Stimulated activated CD8-positive, alpha-beta memory T cell treated with anti-CD3 and anti-CD28 coated beads, Interleukin-7, amount 100 ng/mL, for 4 hours (primary cell): ENCODE measurements at places on chromosomes 16 and 17.

DNA sequence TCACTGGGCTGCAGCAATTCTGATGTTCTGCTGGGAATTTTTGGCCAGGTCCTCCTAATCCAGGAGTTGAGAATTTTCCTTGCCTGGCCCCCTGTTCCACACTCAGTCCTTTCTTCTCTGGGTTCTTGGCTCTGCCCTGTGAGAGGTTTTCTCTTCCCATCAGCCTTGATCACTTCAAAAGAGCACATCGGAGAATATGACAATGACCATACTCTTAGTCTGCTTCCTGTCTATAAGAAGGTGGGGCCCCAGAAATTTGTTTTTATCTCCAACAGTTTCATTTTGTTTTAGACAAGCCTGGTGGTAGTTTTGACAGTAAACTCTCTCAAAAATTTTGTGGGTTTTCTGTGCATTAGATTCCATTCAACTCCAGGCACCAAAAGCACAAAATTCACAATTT lies 70.7 kb downstream of the C17orf67 start:
- DNase-seq, result no peak

- DNase-seq, result no peak
These were observed 30.9 kb upstream of the ABCA3 start for GRCh38 chr16:2371421-2371820.

- no peak for DNase-seq
These were observed 251.0 kb downstream of the CDH11 start for GRCh38 chr16:64870859-64871258.

DNA sequence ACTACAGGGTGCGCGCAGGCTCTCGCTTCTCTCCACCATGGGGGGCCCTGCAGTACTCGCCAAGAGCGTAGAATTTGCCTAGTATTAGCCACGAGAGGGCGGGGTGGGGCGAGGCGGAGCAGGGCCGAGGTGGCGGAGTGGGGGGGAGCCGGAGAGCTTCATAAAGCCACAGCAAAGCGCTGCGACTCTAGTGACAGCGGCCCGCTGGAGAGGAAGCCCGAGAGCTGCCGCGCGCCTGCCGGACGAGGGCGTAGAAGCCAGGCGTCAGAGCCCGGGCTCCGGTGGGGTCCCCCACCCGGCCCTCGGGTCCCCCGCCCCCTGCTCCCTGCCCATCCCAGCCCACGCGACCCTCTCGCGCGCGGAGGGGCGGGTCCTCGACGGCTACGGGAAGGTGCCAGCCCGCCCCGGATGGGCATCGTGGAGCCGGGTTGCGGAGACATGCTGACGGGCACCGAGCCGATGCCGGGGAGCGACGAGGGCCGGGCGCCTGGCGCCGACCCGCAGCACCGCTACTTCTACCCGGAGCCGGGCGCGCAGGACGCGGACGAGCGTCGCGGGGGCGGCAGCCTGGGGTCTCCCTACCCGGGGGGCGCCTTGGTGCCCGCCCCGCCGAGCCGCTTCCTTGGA lies at the start of gene TBX21:
Gene TBX21 (plus strand): TSS at position 190 of the 627 bp plus-strand sequence. CDS start 219 bp downstream, at position 409.
- DNase-seq, result peak; percentile 95

DNA sequence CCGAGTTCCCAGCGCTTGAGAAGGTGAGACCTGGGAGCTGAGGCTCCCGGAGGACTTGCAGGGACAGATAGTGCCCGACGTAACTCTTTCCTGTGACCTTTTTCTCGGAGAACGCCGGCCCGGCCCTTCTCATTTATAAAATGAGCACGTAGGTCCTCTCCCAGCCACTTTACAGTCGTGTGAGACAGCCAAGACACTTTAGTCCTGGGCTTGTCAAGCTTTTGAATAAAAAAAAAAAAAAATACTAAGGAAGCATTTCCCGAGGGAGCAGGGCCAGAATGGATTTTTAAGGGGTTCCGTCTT lies 241 bp downstream of the DRC3 start:
- no peak for DNase-seq

DNA sequence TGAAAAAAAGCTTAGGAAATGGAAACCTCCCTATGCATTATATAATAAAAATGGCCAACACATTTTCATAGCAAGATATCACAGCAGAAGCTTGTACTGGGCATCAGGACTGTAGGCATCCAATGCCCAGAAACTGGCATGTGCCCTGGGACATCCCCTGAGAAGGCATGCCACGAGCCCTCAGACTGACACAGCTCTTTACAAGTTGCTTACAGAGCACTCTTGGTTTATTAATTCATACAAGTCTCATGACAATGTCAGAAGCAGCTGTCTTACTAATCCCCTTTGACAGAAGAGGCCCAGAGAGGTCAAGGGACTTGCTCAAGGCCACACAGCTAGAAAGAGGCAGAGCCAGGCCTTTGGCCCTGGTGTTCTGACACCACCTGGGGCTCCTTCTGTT lies 5.6 kb upstream of the CCL2 start:
- DNase-seq, result no peak

DNA sequence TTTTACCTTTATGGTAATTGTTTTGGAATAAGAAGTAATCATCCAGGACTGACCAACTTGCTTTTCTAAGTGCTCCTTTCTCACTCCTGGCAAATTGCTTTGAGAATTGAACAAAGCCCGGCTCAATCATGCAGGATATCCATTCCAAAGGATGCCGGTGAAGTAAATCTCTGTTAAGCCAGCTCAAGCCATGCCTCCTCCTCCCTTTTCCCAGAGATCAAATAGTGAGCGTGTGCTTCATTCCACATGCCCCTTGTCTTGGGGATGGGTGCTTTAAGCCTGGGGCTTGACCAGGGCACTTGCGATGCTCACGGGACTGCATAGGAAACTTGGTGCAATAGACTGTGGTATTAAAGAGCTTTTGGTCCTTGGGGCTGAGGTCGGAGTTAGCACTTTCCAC lies 90.7 kb downstream of the UTP18 start:
- DNase-seq, result no peak

DNA sequence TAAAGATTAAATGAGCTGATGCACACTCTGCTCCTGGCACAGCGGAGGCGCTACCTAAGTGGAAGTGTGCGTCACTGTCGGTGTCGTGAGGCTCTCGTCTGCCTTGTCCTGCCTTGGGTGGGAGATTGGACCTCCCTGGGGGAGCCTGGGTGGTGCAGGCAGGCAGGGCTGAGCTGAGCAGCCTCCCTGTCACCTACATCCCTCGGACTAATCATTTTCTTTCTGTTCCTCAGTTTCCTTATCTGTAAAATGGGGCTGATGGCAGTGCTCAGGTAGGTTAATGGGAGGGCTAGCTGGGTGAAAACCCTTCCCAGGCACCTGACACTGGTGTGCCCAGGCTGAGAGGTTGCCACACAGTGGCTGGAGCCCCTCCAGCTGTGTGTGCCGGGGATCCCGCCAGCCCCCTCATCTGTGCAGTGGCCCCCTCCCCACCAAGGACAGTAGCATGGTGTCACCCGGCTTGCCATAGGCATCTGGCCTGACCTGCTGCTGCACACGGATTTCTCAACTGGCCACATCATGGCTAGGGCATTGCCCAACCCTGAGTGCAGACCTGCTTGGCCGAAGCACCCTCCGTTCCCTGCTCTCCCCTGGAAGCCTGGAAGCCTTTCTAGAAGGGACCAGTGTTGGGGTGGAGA lies 4.3 kb downstream of the ADCY7 start:
- no peak for DNase-seq

DNA sequence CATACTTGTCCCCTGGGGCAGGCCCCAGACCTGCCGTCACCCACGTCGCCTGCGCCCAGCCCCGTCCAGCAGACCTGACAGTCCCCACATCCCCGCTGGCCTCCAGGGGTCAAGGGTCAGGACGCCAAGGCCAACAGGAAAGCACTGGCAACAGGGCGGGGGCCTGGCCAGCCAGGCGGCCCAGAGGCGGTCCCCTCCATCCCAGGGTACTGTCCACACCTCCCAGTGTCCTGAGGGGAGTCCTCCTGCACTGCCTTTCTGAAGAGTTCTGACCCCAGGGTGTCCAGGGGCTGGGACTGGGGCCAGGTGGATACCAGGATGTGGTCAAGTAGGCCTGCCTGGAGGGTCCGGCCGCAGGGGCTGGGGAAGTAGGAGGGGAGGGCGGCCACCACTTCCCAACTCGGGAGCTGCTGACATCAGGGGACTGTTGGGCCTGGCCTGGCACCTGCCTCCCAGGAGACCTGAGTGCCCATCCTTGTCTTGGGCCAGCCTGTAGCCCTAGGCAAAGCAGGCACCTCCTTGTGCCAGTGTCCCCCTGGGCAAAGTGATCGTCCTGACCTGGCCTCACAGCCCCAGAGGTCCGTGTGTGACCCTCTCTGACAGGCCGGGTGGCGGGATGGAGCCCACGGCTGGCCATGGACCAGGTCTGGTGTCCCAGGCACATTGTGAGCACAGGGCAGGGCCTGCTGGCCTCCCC lies 6.7 kb upstream of the AXIN1 start:
- DNase-seq, result no peak

GRCh38 chr16:29821643-29822115 lies 1.4 kb downstream of the MVP start:
- no peak for DNase-seq

DNA sequence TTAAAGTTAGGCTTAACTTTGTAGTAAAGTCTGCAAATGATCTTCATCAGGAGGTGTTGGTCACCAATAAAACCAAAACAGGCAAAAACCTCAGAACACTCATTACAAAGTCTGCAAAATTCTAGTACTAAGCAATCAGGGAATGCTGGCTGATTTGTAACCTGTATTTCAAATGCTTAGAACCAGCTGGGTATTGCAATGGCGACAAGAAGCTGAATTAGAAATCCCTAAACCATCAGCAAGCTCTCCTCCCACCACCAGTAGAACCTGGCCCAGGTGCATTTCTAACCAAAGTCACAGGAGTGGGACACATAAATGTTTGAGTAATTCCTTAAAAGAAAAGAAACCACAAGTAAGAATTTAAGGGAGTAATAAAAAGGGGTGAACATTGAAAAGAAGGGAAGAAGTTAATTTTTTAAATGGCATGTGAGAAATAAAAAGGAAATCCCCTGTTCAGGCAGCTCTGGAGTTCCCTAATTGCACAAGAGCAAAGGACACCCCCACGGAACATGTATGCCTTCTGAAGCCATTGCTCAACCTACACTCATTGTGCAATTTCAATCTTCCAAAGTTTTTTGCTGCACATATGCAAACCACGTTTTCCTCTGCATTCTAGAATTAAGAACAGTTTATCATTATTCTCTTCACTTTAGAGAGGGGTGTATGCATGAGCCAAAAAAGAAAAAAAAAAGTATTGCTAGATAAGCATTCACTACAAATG lies 102.9 kb downstream of the HIC1 start:
- no peak for DNase-seq

GRCh38 chr16:60414613-60415012 lies 1621.6 kb downstream of the CDH8 start:
- no peak for DNase-seq

- no peak for DNase-seq
These were observed at the start of gene KATNB1 for GRCh38 chr16:57735755-57736418. TSS of gene KATNB1 (plus strand) at chr16:57735770. CDS start at chr16:57737244, 1,474 bp downstream.

DNA sequence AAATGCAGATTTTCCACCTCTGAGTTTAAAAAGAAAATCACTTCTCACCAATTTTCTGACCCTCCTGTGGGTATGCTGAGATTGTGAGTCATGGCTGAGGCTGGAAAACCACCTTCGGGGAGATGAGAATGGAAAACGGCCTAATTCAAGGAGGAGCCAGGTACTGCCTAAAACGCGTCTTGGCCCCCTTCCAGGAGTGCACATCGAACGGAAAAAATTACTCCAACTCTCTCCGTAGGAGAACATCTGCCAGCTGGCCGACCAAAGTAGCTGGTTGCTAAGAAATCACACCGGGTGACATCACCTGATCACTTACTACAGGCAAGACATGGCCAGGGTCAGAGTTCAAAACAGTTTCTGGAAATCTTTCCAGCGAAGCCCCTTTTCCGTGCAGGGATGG lies 107.6 kb downstream of the ZNF423 start:
- no peak for DNase-seq

GRCh38 chr17:74223901-74224300 lies 10.5 kb downstream of the TTYH2 start:
- DNase-seq, result no peak

- no peak for DNase-seq
These were observed 296.2 kb upstream of the CDH5 start for GRCh38 chr16:66070140-66070917.

- no peak for DNase-seq
These were observed 32.6 kb downstream of the USP43 start for GRCh38 chr17:9677896-9678295.

DNA sequence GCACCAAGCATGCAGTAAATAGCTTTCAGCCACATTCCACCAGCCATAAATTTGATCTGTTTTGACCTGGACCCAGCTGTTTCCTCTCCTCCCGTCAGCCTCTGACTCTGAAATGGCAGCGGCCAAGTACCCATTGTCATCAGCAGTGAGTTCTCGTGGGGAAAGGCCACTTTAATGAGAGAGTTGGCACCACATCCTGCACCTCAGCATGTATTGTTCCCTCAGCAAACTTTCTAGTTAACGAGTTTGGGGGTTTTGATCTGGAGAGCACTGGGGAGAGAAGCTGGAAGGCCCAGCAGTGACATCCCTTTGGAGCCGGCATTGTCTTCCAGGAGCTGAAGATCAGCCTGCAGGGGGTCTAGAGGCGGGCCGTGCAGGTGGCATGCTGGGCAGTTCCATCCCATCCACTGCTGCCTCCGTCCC lies 84.9 kb downstream of the RPA1 start:
- DNase-seq, result no peak

- DNase-seq, result no peak
These were observed 825 bp downstream of the HASPIN start for GRCh38 chr17:3724378-3725077.

DNA sequence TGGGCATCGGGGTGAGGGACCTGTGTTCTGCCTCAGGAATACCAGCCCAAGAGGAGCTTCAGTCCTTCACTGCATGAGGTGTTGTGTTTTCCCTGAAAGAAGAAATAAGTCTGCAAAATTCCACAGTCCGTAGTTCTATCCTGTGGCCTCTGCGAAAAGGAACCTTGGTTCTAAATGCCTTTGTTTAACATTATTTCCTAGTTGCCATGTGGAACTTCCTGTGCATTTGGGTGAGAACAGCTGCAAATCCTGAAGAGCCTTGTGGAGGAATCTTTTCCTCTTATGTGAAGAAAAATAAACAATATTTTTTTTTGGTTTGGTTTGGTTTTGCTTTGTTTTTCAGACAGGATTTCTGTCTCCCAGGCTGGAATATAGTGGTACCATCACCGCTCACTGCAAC lies 9.8 kb downstream of the PSKH1 start:
- no peak for DNase-seq

GRCh38 chr16:74107795-74108610 lies 188.6 kb upstream of the PSMD7 start:
- no peak for DNase-seq

DNA sequence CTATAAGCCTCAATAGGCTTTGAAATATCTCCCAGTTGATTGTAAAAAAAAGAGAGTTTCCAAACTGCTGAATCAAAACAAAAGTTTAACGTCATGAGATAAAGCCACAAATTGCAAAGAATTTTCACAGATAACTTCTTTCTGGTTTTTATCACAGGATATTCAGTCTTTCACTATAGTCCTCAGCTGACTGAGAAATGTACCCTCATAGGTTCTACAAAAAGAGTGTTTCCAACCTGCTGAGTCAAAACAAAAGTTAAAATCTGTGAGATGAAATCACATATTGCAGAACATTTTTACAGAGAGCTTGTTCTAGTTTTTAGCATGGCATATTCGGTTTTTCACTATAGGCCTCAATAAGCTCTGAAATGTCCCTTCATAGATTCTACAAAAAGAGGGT lies 559.2 kb downstream of the KCNJ18 start:
- no peak for DNase-seq

GRCh38 chr17:14196377-14196997 lies 40.2 kb downstream of the CDRT15 start:
- no peak for DNase-seq

- DNase-seq, result no peak
These were observed 25.3 kb upstream of the LITAF start for GRCh38 chr16:11611871-11612664.
